ENCODE measurements at places on chromosomes 4 and X.

- DNase-seq: no peak
- peaks cover 32% of the 10 kb centered on the region for H3K36me3 ChIP-seq
- no peak overlapping the region for H3K4me3 ChIP-seq
- peak overlapping the region; percentile 12 for H3K27ac ChIP-seq
- H3K27me3 ChIP-seq: no peaks in the 10 kb centered on the region
- peaks cover 41% of the 10 kb centered on the region for H3K4me1 ChIP-seq
These were observed 10.8 kb downstream of the DAPP1 start for GRCh38 chr4:99827454-99827853.

DNA sequence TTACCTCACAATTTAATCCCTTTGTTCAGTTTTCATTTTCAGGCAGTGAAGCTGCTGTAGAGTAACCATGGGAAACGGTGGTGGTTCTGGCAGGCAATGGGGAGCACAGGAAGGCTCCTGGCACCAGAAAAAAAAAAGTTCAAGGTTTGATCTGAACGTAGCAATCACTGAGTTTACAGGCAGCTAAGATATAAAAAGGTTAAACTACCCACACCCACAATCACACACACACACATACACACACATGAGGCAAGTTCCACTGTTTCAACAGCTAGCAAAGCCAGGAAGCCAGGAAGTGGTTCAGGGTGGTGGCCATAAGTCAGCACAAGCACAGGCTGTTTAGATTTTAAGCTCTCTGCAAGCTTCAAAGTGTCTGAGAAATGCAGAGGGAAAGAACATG is at the start of gene SULT1B1:
Gene SULT1B1, minus strand, starts transcription at position 166 of the 400 bp plus-strand sequence. CDS start 5,403 bp downstream, outside the sequence.
- H3K27ac ChIP-seq: peak within 1 kb of the TSS; percentile 98
- peaks cover 59% of the 10 kb centered on the region for H3K4me1 ChIP-seq
- peaks cover 12% of the 10 kb centered on the region for H3K36me3 ChIP-seq
- H3K4me3 ChIP-seq: peak within 1 kb of the TSS; percentile 85
- DNase-seq: peak; percentile 82
- H3K27me3 ChIP-seq: no peaks in the 10 kb centered on the region

DNA sequence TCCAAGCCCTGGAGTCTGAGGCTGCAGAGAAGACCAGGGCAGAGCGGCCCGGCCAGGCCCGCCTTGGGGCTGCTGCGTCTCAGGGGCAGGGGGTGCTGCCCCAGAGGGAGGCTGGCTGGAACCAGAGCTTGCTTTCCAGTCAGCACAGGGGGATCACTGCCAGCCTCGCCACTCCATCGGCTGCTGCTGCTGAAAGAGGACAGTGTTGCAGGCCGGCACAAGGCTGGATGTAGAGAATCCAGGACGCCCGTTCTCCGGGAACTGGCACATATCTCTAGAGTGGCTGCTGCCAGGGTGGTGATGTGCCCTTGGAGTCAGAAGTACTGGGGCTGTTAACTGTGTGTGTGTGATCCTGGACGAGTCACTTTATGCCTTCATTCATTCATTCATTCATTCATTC is 31.9 kb upstream of the SORCS2 start:
- DNase-seq: peak; percentile 8
- H3K27me3 ChIP-seq: peaks cover 36% of the 10 kb centered on the region
- no peak overlapping the region for H3K4me3 ChIP-seq
- no peaks in the 10 kb centered on the region for H3K4me1 ChIP-seq
- H3K27ac ChIP-seq: no peak overlapping the region
- H3K36me3 ChIP-seq: no peaks in the 10 kb centered on the region

DNA sequence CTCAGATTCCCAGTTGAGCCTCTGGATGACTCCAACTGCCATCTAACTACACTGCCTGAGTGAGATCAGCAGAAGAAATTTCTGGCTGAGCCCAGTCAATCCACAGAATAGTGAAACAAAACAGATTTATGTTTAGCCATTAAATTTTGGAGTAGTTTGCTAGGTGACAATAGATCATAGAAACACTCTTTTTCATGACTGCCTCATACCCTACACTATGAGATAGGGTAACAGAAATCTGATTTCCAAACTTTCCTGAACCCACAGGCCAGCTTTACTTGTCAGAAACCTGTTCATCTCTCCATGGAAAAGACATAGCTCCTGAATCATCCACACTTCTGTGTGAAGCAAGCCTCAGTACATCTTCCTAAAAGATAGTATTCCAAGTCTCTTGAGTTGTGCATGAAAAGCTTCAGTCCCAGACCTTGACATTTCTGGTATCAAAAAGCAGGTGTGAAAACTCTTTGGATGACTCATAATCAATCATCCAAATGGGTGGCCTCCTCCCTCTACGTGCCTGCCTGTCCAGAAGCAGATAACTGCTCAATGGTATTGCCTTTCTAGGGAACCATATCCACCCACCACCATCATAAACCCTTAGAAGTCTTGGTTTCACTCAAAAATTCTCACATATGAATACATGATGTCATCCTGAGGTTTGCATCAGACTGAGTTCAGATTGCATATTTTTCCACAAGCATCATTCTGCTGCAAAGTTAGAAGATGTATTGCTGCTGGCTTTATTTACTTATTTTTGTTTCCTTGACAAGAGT is 47.5 kb upstream of the RAP2C start:
- no peak overlapping the region for H3K27ac ChIP-seq
- no peak overlapping the region for H3K4me3 ChIP-seq
- no peaks in the 10 kb centered on the region for H3K27me3 ChIP-seq
- no peaks in the 10 kb centered on the region for H3K4me1 ChIP-seq
- no peaks in the 10 kb centered on the region for H3K36me3 ChIP-seq

DNA sequence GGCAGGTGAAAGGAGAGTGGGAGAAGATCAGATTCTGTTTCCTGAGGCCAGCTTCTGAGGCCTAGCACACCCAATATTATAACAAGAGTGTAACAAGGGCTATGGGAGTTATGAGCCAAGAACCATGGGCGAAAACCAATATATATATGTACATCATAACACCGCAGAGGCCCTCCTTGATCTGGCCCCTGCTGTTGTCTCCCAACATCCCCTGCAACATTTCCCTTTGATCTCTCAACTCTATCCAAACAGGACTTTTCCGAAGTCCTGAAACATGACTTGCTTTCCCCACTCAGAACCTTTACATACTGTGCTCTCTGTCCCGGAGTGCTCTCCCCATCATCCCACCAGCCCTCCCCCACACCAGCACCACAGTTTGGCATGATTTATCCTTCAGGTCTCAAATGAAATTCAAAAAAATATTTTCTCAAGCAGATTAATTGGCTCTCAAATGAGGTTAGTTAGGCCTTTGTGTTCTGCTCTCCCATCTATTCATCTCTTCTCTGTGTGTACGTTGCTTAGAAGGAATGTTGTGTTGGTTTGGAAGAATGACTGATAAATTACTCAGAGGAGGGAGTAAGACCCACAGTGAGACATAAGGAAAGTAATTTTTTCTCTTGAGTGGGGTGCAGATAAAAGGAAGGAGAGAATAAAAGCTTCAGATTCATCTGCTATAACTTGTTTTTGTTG is 58.1 kb upstream of the SMIM10 start:
- H3K4me1 ChIP-seq: peaks cover 3% of the 10 kb centered on the region
- H3K27ac ChIP-seq: no peak overlapping the region
- no peaks in the 10 kb centered on the region for H3K36me3 ChIP-seq

GRCh38 chr4:183445097-183445428 is 627 bp downstream of the CDKN2AIP start:
- peaks cover 54% of the 10 kb centered on the region for H3K4me1 ChIP-seq
- H3K4me3 ChIP-seq: peak overlapping the region; percentile 100
- H3K27me3 ChIP-seq: peaks cover 3% of the 10 kb centered on the region
- peak overlapping the region; percentile 100 for H3K27ac ChIP-seq
- H3K36me3 ChIP-seq: peaks cover 45% of the 10 kb centered on the region

GRCh38 chr4:73340917-73341316 is 63.2 kb upstream of the ALB start:
- H3K4me1 ChIP-seq: no peaks in the 10 kb centered on the region
- no peak overlapping the region for H3K4me3 ChIP-seq
- no peak overlapping the region for H3K27ac ChIP-seq
- peaks cover 4% of the 10 kb centered on the region for H3K27me3 ChIP-seq
- H3K36me3 ChIP-seq: no peaks in the 10 kb centered on the region

DNA sequence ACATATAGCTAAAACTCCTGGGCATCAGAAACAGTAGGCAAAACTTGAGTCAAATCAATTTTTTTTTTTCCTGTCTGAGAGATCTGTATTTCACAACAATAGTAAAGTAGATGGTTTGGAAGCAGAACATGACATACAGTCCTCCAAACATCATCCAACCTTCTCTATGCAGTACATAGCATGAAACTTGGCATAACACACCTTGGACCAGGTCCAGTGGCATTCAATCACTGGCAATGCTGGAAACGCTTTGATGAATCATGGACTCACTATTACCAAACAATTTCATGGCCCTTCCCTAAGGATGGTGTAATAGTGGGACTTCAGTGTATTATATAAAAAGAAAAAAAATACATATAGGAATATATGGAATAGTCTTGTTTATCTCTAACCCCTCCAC is 154.6 kb downstream of the FMR1NB start:
- no peaks in the 10 kb centered on the region for H3K27me3 ChIP-seq
- no peak overlapping the region for H3K4me3 ChIP-seq
- H3K4me1 ChIP-seq: no peaks in the 10 kb centered on the region
- no peak overlapping the region for H3K27ac ChIP-seq
- no peaks in the 10 kb centered on the region for H3K36me3 ChIP-seq

- H3K36me3 ChIP-seq: no peaks in the 10 kb centered on the region
- DNase-seq: no peak
- H3K27ac ChIP-seq: no peak overlapping the region
- no peaks in the 10 kb centered on the region for H3K27me3 ChIP-seq
- no peak overlapping the region for H3K4me3 ChIP-seq
These were observed 285.7 kb upstream of the TRAM1L1 start for GRCh38 chr4:117370944-117371668.

DNA sequence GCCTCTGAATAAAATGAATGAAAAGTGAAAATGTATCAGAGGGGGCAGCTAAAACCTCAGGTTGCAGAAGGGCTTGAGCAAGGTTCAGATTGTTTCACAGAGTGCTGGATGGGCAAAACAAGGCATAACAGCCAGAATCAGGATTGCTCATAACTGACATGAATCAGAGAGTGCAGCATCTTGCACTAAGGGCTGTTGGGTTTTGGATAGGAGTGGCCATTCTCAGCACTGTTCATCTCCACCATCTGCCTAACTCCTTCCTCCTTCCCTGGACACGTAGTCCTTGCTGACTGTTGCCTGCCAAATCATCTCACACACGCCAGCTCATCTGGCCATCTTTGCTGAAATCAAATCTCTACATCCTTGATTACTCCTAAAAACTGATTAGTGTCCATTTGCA is 75.3 kb upstream of the C1QTNF7 start:
- no peak overlapping the region for H3K4me3 ChIP-seq
- no peaks in the 10 kb centered on the region for H3K36me3 ChIP-seq
- H3K27ac ChIP-seq: no peak overlapping the region
- DNase-seq: no peak

GRCh38 chr4:86626066-86626465 is 32.0 kb downstream of the PTPN13 start:
- no peaks in the 10 kb centered on the region for H3K27me3 ChIP-seq
- no peak overlapping the region for H3K27ac ChIP-seq
- H3K4me1 ChIP-seq: no peaks in the 10 kb centered on the region

DNA sequence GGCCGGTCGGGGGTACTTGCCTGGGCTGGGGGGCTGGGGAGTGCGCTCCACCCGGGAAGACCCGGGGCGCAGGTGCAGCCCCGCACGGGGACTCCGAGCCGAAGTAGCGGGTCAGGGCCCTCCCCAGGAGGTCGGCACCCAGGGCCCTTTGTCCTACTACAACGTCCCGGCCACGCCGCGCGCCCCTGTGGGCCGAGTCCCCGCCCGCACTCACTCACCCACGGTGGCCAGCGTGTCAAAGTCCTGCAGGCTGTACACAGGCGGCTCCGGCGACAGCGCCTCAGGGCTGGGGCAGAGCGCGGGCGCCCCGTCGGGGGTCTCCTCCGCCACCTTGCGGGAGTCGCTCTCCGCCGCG is 602 bp downstream of the PRKX start:
- H3K27ac ChIP-seq: no peak overlapping the region
- no peaks in the 10 kb centered on the region for H3K27me3 ChIP-seq
- H3K4me3 ChIP-seq: peak overlapping the region; percentile 89
- peaks cover 34% of the 10 kb centered on the region for H3K4me1 ChIP-seq
- peaks cover 30% of the 10 kb centered on the region for H3K36me3 ChIP-seq

DNA sequence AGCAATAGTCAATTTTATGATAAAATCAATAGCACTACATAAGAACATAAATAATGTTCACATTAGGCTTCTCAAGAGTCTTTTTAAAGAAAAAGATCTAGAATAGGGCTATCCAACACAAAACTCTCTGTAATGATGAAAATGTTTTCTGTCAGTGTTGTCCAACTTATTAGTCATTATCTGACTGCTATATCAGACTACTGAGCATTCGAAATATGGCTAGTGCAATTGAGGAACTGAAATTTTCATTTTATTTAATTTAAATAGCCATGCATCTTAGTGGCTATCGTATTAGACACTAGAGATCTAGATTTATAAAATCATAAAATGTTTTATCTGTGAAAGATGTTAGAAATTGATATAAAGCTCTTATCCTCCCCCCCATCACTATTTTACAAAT is 26.0 kb downstream of the PARM1 start:
- H3K36me3 ChIP-seq: no peaks in the 10 kb centered on the region
- H3K4me1 ChIP-seq: no peaks in the 10 kb centered on the region
- H3K27ac ChIP-seq: no peak overlapping the region
- H3K4me3 ChIP-seq: no peak overlapping the region

GRCh38 chr4:149793459-149793858 is 22.2 kb downstream of the IQCM start:
- no peaks in the 10 kb centered on the region for H3K4me1 ChIP-seq
- no peaks in the 10 kb centered on the region for H3K36me3 ChIP-seq
- no peaks in the 10 kb centered on the region for H3K27me3 ChIP-seq
- no peak overlapping the region for H3K27ac ChIP-seq
- DNase-seq: no peak
- no peak overlapping the region for H3K4me3 ChIP-seq

DNA sequence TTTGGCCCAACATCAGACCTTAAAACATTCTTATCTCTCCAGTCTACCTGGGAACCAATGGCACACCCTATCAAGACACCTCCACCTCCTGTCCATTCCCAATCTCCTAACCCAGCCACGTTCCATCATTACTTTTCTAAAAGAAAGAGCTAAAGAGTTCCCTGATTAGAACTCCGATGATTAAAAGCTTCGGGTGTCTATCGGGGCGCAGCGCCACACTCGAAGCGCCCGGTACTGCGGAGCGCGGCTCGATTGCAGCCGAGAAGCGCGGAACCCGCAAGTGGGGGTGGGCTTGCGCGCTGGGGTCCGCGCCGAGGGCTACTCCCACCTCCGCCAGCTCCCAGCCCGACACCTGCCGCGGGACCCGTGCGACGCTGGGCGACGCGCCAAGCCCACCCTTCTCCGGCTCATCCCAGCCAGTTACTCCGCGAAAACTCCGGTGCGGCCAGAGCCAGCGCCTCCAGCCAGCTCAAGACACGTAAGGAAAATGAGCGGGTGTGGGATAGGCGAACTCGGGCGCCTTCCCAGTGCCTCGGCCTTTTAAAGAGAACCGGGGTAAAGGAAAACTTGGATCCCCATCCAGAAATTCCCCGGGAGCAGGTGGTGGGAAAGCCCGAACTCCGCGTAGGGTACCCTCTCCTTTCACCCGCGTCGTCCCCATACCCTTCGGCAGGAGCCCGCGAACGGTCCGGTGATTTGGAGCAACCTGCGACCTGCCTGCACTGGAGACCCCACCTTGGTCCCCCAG is 593 bp downstream of the NPY1R start:
- peaks cover 11% of the 10 kb centered on the region for H3K4me1 ChIP-seq
- H3K27me3 ChIP-seq: peaks cover 41% of the 10 kb centered on the region

All from activated naive CD4-positive, alpha-beta T cell treated with anti-CD3 and anti-CD28 coated beads, Interleukin-2, amount 10 ng/mL, durations not matched to agents 7 days and 5 days (primary cell).